Activated CD4-positive, alpha-beta memory T cell treated with anti-CD3 and anti-CD28 coated beads, Interleukin-2, amount 10 ng/mL, durations not matched to agents 7 days and 5 days (primary cell): ENCODE measurements at places on chromosomes 4 and X. TPM values are rescaled to one million over a fixed set of nuclear protein-coding genes. Genes with fewer than 3 reads are reported as not detected.

The FGG gene
- not detected for total RNA-seq

The REELD1 gene
- total RNA-seq = not detected

The DCAF4L1 gene
- total RNA-seq = 0.15 TPM

The MAGEA4 gene
- total RNA-seq = not detected
